ENCODE measurements at places on chromosomes 11 and 22.

DNA sequence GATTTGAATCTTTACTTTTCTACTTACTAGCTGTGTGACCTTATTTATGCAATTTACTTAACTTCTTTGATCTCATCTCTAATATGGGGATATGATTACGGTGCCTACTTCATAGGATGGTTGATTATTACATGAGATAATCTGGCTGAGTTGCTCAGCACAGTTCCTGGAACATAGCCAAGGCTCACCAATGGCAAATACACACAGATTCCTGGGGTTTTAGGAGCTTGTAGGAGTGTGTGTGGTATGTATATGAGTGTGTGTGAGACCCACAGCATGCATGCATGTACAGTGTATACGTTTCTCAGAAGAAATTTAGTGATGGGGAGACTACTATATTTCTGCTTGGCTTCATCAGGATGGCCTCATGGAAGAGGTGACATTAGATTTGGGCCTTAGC, 256.9 kb downstream of the KIRREL3 start:
- no peak for DNase-seq

- no peak for DNase-seq
Observed at GRCh38 chr11:67673358-67673757, 1.1 kb downstream of the ALDH3B2 start.

- DNase-seq: peak; percentile 7
Observed at GRCh38 chr11:12914400-12914912, 94.7 kb upstream of the RASSF10 start.

DNA sequence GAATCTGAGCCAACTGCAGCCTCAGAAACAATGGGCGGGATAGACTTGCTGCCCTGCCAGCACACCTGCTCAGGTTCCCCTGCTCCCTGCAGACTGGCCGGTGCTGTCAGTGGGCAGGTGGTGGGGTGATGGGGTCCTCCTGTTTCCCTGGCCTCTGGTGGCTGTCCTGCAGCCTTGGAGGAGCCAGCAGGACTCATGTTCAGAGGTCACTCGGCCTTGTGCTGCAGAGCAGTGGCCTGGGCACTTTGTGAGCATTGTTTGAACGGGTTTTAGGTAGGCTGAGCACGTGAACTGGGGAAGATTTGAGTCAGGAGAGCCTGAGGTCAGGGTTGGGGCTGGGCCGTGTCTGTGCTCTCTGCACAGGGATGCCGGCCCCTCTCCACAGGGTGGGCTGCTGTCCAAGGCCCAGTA, 17.6 kb downstream of the PPIL2 start:
- no peak for DNase-seq

- no peak for DNase-seq
Observed at GRCh38 chr11:20070459-20070858, 89.8 kb downstream of the DBX1 start.

GRCh38 chr11:73322382-73323306, 14.6 kb downstream of the ARHGEF17 start:
- no peak for DNase-seq

GRCh38 chr11:46252373-46252914, 25.0 kb upstream of the CREB3L1 start:
- no peak for DNase-seq

DNA sequence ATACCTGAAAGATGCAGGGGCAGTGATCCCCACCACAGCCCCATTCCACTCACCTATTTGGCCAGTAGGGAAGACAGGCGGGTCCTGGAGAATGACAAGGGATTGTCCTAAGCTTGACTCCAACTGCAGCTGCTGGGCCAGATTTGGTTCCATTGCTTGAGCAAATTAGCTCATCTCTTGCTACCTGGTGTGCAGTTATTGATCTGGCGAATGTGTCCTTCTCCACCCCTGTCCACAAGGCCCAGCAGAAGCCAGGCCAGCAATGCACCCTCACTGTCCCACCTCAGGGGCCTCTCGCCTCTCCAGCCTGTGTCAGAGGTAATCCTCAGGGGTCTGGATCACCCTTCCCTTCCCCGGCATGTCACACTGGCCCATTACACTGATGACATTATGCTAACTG, 23.3 kb downstream of the TSPAN32 start:
- no peak for DNase-seq

DNA sequence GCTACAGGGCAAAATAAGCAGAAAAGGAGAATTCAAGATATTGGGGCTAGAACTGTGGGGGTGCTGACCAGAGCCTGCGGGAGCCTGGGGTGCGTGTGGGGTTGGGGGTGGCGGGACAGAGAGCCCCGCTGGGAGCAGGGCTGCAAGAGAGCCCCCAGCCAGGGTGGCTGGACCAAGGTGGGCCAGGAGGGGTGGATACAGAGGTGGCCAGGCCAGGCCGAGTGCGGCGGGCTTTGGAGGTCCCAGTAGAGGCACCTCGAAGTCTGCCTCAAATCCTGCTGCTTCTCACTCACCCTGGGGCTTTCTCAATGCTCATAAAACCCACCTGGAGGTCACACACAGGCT, 16.9 kb upstream of the MUC5B start:
- no peak for DNase-seq

DNA sequence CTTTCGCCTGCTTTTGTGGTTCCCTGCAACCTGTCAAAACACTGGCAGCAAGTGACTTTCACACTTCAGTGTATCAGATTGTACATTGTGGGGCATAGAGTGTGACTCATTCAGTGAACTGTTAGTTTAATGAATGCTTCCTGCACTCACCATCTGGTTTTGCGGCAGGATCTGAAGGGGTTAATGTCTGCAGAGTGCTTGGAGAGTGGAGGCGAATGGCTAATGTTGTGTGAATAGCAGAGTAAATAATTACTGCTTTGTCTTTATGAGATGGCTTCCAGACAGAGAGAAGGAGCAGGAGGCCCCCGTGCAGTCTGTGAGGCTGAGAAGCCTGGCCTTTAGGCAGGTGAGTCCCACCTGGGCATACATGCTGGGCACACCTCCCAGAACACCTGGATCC, 454.3 kb upstream of the KIRREL3 start:
- no peak for DNase-seq

DNA sequence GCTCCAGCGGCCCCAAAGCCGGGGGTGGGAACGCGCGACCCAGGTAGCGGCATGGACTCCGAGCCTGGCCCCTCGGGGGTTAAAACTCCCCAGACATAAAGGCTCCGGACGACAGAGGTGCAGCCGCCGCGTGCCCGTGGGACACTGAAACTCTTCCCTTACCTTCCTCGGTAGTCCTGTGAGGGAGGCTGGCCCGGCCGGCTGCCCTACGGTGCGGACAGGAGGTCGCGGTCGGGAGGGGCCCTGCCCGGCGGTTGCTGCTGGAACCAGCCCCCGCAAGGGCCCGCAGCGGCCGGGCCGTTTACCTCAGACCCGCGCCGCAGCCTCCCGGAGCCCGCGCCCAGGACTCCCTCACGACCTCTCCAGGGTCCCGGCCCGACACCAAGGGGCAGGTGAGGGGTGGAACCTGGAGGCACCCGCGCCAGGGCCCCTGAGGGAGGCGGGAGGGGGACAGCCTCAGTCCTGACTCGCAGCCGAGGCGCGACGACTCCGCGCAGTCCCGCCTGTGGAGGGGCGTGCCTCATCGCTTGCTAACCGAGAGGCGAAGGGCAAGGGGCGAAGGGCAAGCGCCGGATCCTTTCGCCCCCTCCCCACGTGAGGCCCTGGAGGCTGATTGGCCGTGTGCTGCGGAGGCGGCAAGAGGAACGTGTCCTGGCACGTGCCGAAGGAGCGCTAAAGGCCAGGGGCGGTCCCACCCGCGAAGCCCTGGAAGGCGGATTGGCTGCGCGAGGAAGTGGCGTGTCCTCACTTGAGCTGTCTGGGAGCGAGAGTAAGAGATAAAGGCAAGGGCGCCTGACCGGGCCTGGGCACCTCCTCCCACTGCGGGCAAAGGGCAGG, at the start of gene UPB1:
TSS of gene UPB1 (plus strand) at position 805 of the 837 bp plus-strand sequence. CDS start 72 bp downstream, outside the sequence.
- DNase-seq: no peak

GRCh38 chr11:66286699-66287098, 2.2 kb downstream of the YIF1A start:
- no peak for DNase-seq

DNA sequence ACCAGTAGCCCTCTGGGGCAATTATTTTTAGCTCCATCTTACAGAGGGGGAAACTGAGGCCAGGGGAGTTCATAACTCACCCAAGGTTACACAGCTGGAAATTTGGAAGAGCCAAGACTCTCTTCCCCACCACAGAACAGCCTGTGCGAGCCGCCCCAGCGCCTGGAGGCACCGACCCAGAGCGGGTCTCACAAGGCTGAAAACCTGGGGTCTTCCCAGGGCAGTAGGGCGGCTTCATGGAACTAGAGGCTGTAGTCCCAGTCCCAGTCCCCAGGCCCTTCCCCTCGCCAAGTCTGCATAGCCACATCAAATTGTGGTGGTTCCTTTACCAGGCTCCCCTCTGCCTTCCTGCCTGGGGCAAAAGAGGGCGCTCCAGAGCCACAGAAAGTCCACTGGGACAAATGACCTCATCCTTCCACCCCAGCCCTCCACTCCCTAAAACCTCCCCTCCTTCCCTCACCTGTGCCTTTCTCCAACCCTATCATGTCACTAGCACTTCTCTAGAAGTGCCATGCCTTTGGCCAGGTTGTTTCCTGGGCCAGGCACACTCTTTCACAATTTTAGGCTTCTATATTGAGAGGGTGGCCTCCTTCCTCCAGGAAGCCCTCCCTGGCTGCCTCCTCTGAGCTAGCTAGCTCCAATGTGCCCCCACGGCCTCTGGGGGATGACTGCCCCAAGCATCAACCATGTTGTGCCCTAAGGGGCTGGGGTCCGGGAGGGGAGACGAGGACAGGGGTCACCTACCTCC, 15.2 kb upstream of the CDC42EP1 start:
- DNase-seq: peak; percentile 55

GRCh38 chr22:35479985-35480550, 60.6 kb upstream of the RASD2 start:
- no peak for DNase-seq

- DNase-seq: no peak
Observed at GRCh38 chr22:39666495-39666894, 95.9 kb downstream of the CACNA1I start.

GRCh38 chr11:123573286-123573685, 81.1 kb downstream of the SCN3B start:
- DNase-seq: no peak

GRCh38 chr11:34647532-34647931, 26.6 kb downstream of the EHF start:
- no peak for DNase-seq

DNA sequence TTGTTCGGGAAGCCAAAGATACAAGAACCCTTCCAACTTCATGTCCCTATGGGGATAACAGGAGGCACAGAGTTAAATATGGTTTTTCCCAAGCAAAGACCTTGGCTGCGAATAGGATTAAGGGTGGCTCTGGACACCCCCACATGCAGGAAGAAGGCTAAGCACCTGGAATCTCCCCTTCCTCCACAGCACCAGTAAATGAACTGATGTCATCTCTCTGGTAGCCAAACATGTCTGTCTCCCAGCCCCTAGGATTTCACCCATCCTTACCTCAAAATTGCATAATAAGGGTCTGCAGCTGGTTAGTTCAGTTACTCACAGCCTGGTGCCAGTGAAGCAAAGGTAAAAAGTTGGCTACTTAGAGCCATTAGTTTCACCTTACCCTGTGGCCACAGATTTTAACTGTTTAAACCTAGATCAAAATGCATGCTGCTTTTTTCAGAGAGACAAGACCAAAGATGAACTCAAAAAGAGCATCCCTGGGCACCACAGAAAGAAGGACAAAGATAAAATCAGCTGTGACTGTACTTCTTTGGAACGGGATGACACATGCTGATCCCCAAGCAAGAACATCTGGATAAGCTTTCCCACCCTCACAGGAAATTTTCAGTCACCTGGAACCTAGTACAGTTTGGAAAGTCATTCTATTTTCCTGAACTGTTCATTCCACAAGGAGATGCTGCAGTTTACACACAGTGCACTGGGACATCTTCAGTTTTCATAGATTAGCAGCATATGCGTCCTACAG, 77.2 kb upstream of the AKIP1 start:
- DNase-seq: no peak

- DNase-seq: no peak
Observed at GRCh38 chr11:33507356-33507755, 193.3 kb downstream of the C11orf91 start.

DNA sequence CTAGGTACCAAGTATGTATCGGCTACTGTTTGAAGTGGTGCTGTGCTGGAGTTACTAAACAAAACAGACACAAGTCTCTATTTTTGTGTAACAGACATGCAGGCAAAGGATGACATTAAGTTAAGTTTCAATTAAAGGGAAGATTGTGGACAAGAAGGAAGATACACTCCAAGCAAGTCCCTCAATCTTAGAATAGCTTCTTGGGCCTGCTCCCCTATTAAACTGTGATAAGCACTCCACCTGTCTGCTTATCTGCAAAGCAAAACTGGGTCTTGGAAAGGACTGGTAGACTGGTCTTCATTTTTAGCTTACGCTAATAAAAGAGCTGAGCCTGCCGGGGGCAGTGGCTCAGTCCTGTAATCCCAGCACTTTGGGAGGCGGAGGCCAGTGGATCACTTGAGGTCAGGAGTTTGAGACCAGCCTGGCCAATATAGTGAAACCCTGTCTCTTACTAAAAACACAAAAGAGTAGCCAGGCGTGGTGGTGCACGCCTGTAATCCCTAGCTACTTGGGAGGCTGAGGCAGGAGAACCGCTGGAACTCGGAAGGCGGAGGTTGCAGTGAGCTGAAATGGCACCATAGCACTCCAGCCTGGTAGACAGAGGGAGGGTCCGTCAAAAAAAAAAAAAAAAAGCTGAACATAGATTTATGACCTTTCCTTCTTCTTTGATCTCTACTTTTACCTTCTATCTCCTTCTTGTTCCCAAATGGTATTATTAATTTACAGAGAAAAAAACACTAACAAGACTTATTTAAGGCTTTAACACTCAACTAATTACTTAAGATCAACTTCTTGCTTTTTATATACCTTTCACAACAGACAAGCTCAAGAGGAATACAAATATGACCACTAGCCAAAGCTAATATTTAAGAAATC, 4.1 kb downstream of the DDX17 start:
- no peak for DNase-seq

DNA sequence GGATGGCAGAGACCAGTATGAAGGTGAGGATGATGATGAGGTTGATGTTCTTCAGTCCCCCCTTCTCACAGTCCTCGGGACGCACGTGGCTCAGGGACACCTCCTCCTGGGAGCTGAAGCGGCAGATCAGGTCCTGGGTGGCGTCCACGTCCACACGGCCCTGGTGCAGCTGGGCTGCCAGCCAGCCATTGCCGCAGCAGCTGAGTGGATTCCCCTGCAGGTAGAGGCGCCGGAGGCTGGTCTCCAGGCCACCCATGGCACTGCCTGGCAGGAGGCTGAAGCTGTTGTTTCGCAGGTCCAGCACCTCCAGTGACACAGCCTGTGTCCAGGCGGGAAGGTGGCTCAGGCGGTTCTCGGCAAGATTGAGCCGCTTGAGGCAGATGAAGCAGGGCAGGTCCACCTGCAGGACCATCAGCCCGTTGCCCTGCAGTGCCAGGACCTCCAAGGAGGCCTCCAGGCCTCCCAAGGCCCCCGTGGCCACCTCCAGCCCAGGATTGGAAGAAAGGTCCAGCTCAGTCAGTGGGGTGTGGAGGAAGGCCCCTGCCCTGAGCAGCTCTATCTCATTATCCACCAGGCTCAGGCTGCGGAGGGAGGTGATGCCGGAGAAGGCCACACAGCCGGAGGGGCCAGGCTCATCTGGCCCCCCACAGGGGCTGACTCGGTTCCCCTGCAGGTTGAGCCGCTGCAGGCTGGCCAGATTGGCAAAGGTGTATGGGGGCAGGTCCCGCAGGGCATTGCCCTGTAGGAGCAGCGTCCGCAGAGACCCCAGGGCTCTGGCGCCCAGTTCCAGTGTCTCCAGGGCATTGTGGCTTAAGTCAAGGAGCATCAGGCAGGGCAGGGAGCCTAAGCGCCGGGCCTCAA, 10.6 kb downstream of the LRRC32 start:
- no peak for DNase-seq
